ENCODE measurements at places on chromosomes 7 and 10.

DNA sequence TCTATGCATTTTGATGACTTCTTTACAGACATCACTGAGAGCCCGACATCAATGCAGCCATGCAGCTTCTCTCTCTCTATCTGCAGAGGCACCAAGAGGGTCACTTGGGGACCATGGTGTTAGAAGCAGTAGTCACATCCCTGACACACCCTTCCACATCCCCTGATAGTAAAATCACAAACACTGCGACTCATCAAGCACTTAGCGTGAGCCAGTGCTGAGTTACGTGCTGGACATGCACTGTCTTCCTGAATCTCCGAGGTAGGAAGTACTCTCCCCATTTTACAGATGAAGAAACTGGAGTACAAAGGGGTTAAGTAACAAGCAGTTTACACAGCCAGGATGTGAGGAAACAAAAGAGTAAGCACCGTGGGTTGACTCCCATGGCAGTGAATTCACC is 109.2 kb downstream of the OSBPL3 start:
- DNase-seq: no peak

DNA sequence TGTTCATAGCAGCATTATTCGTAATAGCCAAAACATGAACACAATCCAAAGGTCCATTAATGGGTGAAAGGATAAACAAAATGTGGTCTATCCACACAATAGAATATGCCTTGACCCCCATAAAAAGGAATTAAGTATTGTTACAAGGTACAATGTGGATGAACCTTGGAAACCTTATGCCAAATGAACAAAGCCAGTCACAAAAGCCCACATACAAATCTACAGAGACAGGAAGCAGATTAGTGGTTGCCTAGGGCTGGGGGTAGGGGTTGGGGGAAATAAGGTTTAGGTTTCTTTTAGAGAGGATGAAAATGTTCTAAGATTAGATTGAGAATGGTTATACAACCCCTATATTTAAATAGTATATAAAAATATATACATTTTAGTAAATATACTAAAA is 34.8 kb downstream of the PIP4K2A start:
- no peak for DNase-seq

DNA sequence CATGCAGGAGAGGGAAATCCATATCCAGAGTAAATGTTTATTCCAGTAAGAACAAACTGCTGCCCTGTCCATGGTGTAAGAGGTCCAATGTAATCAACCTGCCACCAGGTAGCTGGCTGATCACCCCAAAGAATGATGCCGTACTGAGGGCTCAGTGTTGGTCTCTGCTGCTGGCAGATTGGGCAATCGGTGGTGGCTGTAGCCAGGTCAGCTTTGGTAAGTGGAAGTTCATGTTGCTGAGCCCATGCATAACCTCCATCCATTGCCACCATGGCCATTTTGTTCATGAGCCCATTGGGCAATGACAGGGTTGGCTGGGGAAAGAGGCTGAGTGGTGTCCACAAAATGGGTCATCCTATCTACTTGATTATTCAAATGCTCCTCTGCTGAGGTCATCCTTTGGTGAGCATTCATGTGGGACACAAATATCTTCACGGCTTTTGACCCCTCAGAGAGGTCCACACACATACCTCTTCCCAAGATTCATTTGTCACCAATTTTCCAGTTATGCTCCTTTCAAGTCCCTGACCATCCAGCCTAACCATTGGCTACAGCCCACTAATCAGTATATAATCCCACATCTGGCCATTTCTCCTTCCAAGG is 23.3 kb upstream of the PAPSS2 start:
- no peak for DNase-seq

- no peak for DNase-seq
Measured at GRCh38 chr10:35356725-35357092, 20.4 kb downstream of the CCNY start.

DNA sequence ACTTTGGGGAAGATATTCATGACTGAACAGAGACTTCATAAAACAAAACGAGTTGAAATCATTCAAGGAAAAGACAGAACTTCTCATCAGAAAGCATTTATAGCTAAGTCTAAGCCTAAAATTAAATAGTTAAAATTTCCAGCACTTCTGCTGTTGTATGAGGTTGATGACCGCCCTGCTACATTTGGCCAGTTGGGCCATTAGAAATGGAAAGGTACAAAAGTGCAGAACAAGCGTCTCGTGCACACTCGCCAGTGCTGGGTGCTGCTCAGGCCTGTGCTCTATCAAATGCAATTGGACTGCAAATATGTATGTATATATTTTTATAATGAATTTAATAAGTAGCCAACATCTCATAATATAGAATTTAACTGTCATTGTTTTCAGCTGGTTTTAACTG is 34.4 kb upstream of the RNF32 start:
- no peak for DNase-seq

DNA sequence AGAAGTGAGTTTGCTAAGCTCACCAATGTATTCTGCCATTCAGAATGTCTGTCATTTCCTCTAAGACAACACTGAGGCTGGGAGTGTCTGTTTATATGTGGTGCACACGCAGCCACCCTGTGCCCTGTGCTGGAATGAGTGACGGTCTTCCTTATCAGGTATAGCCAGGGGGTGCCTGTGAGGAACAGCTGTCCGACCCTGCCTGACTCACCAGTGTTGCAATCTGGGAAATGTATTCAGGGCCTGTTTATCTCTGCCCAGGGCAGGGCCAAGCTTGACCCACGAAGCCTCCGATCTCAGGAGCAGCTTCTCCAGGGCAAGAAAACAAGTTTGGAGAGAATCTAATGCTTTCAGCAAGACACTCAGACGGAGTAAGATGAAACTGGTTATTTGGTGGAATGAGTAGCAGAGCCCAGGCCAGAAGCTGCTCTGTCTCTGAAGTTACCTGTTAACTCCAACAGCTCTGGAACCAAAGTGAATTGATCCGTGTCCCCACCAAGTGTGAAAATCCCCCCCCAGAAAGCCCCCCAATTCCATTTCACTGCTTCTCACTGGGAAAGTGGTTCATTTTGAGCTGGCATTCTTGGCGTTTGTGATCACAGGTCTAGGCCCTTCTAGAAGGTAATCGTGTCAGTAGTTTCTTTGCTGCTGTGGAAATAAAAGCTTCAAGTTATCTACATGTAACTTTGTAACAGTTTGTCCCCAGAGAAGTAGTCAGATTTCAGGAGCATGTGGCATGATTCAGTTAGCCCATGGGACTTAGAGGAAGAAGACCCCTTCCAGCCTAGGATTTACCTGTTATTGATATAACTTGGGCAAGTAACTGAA is 6.1 kb upstream of the UBE2H start:
- peak; percentile 38 for DNase-seq

- DNase-seq: no peak
Measured at GRCh38 chr10:3074145-3074665, 6.9 kb downstream of the PFKP start.

DNA sequence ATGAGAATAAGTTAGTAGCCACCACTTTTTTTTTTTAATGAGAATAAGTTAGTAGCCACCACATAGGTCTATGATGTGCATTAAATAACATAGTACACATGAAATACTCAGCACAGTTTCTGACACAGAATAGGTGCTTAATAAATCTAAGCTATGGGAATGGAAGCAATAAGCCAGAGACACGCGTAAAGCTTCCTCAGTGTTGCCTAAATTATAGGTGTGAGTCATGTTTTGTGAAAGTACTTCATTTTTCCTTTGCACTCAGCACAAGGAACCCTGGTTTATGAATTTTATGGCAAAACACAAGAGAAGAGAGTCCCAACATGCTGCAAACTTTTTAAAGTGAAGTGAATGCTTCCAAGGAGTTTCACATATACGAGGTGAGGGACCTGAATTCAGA is 267.4 kb downstream of the RNLS start:
- DNase-seq: no peak

DNA sequence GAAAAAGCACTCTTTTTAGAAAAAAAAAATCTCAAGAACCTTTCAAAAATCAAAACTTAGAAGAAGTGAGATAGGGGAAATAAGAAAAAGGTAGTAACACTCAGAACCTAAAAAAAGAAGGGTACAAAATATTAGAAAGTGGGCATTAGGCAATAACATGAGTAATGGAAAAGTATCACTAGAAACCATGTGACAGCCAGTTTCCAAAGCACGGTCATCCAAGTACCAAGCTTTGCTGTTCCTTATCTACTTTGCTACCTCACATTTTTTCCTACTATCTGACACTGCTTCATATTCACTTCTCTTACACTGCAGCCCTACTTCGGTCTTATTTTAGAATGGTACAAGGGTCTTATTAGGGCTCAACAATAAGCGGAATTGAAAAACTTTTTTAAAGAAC is 30.3 kb downstream of the IMMP2L start:
- DNase-seq: no peak

Measured in eye (tissue), 1 donor.